ENCODE measurements at places on chromosomes 3 and 15.

- DNase-seq, result no peak
Measured at GRCh38 chr3:184145111-184145524, 10.0 kb downstream of the EIF2B5 start.

DNA sequence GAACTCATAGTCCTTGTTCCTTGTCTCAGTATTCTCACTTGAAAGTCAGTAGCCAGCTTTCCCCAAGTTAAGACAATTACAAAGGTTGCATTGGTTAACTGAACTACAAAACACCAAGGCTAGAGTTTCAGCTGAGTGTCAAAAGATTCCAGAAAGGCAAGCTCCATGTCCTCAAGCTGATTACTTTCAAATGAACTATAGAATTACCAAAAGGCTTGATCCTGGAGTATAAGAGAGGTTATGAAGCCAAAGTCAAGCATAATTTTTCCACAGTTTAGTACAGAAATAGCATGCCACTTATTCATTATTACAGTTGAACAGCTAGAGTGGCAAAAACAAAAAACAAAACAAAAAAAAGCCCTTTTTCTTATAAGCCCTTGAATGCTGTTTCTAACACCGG lies 51.9 kb downstream of the ZBTB20 start:
- DNase-seq, result no peak

DNA sequence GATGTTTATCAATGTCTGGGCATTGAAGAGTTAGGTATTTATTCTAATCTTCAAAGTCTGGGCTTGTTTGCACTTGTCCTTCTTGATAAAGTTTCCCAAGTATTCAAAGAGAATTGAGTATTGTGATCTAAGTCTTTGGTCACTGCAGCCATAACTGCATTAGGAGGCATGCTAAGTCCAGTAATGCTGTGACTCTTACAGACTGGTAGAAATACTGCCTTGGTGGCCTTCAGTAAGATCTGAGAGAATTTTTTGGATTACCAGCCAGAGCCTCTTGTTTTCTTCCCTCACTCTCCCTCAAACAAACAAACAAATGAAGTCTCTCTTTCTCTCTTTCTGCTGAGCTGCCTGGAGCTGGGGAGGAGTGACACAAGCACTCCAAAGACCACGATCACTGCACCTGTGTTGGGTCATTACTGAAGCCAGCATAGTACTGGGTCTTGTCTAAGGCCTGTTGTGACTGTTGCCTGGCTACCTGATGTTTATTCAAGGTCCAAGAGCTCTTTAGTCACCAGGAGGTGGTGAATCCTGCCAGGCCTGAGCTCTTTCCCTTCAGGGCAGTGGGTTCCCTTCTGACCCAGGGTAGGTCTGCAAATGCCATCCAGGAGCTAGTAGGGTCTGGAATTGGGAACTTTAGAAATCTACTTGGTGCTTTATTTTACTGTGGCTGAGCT lies 14.8 kb upstream of the RBP2 start:
- DNase-seq, result peak; percentile 82

DNA sequence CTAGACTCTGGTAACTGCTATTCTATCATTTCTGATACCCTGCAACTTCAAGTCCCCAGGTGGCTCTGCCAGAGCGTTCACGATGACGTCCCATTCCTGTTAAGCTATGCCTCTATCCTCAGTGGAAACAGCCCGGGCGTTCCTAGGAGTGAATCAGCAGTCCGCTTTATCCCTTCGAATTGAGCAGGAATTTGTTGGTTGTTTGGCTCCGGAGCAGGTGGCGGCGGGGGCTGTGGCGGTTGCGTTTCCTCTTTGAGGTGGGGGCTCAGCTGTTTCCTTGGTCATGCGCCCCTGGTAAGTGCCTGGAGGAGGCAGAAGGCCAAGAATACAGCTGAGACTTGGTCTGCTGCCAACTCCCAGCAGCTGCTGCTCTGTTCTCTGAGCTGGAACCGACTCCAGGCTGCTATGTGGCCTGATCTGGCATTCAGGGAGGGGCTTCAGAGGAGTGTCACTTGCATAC lies 25.2 kb downstream of the ARPP21 start:
- DNase-seq, result peak; percentile 80

GRCh38 chr3:73215901-73216300 lies 154.4 kb downstream of the EBLN2 start:
- DNase-seq, result no peak

- no peak for DNase-seq
Measured at GRCh38 chr3:188362405-188362831, 208.5 kb downstream of the LPP start.

- DNase-seq, result no peak
Measured at GRCh38 chr3:122233101-122233952, 49.9 kb downstream of the CASR start.

DNA sequence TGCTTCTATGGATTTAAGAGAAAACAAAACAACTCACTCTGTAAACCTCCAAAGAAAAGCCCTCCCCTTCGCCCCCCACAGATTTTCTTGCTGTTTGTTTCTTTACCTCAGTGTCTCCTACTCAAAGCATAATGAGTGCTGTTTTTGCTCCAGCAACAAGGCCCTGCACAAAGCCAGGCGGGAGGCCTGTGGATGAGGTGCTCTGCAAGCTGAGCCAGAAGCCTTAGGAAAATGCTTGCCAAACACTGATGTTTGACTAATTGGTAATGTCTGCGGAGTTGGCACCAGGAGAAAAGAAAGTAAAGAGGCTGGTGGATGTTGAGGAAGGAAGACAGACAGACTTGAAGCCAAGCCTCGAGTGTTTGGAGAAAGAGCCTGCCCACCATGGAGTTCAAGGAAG lies 99.7 kb downstream of the RARB start:
- no peak for DNase-seq

- DNase-seq, result no peak
Measured at GRCh38 chr3:74546426-74546825, 68.0 kb downstream of the CNTN3 start.

- peak; percentile 78 for DNase-seq
Measured at GRCh38 chr15:51829376-51830275, at the start of gene TMOD3. Gene TMOD3 (plus strand): TSS chr15:51829653. CDS start chr15:51862885, 33,232 bp downstream.

GRCh38 chr15:69874321-69874720 lies 223.4 kb downstream of the TLE3 start:
- DNase-seq, result no peak

DNA sequence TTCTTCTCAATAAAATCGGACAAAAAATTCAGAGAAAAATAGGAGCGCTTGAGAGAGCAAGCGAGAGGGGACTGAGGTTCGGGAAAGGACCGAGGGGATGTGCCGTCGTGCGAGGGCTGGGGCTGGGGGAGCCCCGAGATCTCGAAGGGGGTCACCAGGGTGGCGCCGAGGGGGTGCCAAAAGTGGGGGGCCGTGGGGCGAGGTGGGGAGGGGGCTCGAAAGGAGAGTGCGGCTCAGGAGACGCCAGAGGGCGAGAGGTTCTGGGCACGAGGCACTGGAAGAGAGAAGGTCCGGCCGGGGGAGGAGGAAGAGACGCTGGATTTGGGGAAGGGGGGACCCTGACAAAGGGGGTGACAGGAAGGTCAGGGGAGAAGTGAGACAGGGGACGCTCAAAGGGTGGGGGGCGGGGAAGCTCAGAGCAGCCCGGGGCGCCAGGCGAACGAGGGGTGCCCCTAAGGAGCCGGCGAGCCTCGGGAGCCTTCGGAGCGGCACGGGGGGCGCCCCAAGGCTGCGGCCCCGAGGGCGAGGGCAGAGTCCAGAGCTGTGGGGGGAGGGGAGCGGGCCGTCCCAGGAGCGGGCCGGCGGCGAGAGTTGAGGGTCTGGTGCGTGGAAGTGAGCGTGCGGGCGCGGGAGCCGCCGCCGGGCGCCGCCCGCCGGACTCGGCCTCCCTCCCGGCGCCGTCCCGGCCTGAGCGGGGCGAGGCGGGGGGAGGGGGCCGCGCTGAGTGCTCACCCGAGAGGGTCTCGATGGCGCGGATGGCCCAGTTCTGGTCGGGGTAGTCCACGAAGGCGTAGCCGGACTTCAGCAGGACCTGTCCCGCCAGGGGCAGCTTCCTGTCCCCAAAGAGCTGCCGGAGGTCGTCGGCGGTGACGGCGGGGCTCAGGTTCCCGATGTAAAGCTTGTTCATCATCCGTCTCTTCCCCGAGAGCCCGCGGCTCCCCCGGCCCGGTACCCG lies 514 bp downstream of the IGF2BP2 start:
- no peak for DNase-seq

- no peak for DNase-seq
Measured at GRCh38 chr3:39291903-39292329, 12.1 kb upstream of the CX3CR1 start.

DNA sequence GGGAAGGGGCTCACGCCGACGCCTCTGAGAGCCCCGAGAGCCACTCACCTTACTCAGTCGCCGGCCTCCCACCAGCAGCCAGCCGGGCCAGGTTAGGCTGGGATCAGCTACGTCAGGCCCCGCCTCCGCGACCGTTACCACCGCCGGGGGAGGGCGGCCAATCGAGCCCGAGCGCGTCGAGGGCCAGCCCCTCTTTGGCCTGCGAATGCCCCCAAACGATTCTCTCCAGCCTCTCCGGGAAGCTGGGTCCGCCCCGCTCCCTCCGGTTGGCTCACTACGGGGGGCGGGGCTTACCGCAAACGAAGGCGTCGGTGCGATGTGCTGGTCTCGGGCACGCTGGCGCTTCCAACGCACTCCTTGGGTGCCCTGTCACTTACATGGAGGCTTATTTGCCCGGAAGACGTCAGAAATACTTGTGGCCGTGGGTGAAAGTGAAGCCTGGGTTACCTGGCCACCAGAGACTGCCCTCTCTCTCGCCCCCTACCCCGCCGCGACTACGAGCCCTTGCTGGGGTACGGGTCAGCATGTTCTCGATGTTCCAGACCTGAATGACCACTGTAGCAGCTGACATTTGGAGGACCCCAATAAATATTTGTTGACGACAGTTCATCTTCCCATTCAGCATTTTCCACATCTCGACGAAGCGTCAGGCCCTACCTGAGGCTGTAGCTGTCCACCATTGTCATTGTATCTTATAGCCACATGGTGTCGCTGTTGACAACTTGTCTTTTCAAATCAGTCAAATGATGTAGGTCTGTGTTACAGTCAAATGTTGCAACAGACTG lies at the start of gene CEP70:
Gene CEP70, minus strand, starts transcription at position 111 of the 785 bp plus-strand sequence. CDS start 21,333 bp downstream, outside the sequence.
- DNase-seq, result no peak

DNA sequence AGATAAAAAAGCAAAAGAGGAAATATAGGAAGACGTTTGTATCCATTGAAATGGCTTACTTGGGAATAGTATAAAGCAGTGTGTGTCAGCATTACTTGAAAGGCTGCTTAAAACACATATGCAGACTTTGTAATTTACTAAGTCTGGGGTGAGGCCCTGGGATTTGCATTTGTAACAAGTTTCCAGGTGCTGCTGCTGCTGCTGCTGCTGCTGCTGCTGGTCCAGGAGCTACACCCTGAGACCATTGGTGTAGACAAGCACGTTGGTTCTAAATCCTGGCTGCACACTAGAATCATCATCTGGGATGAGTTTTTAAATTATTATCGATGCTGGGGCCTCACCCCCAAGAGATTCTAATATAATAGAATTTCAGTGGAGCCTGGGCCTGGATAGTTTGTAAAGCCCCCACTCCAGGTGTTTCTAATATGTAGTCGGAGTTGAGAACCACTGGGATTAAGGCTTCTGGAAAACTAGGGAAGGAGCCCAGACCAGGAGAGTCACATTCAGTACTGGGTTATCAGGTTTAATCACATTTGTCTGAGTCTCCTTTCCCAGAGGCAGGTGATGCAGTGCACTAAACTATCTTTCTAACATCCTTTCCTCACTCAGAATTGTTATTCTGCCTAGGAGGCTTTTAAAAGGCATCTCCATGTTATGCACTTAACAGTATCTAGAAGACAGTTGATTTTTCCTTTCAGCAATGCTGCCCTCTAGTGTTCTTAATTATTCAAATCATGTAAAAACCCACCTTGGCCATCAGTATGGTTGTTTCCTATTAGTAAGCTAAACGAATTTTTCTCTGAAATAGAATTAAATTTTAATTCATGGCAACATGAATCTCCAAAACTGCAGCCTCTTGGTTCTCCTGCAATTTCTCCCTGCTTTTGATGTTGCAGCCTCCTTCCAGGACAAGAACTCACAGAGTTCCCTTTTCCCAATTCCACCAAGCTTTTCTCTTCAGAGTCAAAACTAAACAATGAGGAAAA lies 45.4 kb downstream of the SSR3 start:
- DNase-seq, result peak; percentile 15

- DNase-seq, result no peak
Measured at GRCh38 chr15:75335313-75335704, 554 bp upstream of the COMMD4 start.

DNA sequence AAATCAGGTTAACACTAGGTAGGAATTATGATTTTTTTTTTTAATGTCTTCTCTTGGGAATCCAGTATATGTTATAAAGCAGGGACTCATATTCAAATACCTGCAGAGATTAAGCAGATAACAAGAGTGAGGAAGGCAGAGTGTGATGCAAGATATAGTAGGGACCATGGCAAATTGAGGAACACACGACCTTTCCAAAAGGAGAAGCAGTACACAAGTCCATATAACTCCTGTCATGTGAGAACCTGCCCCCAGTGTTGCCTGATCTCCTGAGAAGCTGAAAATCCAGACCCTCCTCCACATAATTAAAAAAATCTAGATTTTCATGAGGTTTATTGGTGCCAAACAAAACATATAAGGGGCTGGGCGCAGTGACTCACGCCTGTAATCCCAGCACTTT lies 3.6 kb downstream of the RFC4 start:
- DNase-seq, result no peak

GRCh38 chr3:53081318-53081717 lies 35.4 kb upstream of the SFMBT1 start:
- no peak for DNase-seq

GRCh38 chr3:30495172-30496065 lies 111.0 kb upstream of the TGFBR2 start:
- DNase-seq, result no peak

DNA sequence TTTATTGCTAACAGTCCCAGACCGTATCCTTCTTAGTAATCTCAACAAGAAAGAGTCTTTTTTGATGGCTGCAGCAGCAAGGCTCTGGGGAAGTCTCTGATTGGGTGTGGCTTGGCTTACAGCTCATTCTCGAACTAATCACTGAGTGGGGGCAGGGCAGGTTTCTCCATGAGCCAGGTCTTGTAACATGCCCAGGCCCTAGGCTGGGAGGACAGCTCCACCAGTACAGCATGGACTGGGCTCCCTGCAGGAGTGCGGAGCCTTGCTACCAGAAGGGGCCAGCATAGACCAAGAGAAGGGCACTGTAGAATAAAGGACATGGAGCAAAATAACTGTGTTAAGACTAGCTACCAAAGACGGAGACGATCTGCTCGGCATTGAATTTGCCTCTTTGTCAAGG lies 7.2 kb downstream of the CD276 start:
- no peak for DNase-seq

- no peak for DNase-seq
Measured at GRCh38 chr15:77070180-77070494, 772 bp downstream of the TSPAN3 start.

- DNase-seq, result no peak
Measured at GRCh38 chr3:59135096-59135495, 85.3 kb upstream of the CFAP20DC start.

DNA sequence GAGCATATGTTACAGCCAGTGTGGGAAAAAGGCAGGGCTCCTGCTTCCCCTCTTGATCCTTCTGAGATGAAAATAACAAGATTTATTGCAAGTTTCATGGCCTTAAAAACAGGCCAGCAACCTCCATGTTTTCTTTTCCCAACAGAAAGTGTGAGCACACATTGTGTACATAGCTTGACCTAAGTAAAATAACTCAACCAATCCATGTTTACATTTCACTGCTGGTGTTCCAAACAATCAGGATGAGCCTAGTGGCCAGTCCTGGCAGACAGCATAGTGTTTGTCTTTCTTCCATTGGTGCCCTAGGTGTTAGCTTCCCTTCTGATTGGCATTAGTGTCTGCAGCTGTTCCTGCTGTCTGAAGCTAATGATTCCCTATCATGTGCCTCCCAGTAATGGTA lies 847.7 kb downstream of the EPHA3 start:
- no peak for DNase-seq
